ENCODE measurements at places on chromosomes 1 and 21.

DNA sequence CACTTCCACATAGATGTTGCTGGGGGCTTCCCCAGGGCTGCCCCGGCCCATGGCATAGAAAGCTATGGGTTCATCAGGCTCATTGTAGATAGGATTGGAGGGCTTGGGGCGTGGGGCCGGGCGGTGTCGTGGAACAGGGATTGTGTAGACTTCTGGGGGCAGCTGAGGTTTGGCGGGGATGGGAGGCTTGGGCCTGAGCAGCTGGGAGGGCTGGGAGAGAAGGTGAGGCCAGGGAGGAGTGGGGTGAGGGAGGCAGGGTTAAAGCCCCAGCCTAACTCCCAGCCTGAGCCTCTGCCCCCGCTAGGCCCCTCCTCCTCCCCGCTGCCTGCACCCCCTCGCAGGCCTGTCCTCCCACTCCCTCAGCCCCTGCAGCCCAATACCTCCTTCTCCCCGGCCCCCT, 7.4 kb downstream of the SH2D2A start:
- no peak for DNase-seq

- DNase-seq: peak; percentile 57
These were observed 5.8 kb upstream of the IKBKE start for GRCh38 chr1:206464456-206464964.

DNA sequence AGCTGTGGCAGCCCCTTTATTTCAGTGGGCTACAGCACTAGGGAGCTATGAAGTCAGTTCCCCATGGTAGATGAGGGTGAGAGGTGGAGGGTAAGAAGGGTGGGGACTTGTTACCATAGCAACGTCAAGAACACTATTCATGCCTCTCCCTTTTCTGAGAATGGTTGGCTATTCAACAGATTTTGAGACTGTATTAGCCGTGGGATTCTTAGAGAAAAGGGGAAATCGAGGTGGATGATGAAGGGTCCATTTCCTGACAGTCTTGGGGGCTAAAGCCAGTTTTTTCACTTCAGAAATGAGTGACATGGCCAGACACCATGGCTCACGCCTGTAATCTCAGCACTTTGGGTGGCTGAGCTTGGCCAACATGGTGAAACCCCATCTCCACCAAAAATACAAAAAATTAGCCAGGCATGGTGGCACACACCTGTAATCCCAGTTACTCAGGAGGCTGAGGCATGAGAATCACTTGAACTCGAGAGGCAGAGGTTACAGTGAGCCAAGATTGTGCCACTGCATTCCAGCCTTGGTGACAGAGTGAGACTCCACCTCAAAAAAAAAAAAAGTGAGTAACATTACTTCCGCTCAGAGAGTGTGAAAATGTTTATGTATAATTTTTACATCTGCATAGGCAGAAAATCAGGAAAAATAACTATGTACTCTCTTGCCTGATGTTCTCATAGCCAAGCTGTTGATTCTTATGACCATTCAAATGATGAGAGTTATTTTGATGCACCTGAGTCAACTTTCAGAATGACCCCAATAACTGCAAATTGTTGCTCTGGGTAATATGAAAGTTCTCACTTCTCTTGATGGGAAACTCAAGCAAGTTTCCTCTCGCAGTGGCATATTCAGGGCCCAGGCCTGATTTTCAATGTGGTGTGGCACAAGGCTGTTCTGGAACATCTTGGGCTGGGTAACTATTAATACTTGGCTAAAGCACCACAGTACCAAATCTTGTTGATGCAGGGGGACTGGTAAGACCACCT, 23.2 kb upstream of the RGSL1 start:
- no peak for DNase-seq

GRCh38 chr1:116514708-116515525, 55.9 kb downstream of the CD58 start:
- peak; percentile 98 for DNase-seq

DNA sequence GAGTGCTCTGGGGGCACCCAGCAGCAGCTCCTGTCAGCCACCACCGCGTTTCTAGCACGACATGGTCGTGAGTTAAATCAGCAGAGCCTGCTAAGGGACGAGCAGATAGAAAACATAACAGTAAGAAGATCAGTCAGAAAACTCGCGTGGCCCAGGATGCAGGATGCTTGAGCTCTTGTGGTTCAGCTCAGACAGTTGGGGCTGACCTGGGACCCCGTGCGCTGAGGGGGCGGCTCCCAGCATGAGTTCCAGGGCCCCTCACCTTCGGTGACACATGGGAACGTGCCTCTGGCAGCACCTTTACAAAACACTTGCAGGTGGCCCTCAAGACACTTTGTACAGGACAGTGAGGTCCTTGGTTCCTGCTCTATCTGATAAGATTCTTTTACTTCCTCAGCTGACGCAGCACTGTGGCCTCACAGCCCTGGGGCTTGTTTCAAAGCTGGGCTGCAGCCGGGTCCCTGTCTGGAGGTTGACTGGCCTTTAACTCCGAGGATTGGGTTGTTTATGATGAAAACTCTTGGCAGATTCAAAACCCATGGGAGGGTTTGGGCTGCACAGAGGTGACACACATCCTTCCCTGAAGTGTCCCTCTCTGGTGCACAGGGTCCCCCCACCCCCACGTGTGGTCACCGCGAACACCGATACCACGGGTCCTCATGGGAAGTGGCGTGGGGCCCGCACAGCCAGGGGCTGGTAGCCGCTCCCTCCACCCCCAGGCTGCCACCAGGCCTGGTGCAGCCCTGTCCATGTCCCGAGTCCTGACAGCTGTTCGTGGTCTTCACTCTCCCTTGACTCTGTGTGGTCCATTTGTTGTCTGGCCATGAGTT, 65.3 kb upstream of the COL6A1 start:
- DNase-seq: peak; percentile 23

DNA sequence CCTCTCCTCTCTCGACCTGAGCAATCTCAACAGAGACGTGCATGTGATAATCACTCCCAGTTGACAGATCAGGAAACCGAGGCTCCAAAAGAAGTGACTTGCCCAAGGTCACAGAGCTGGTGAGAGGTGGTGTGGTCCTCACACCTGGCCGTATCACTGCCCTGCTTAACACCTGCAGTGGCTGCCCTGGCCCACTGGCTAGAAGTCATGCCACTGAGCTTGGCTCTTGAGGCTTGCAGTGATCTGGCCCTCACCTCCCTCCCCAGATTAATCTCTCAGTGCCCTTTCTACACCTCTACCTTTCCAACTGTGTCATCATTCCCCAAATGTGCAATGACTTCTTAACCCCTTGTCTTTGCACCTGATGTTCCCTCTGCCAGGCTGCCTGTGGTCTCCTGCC, 38.8 kb downstream of the CDCP2 start:
- DNase-seq: no peak

GRCh38 chr1:220217383-220217988, 54.8 kb downstream of the RAB3GAP2 start:
- DNase-seq: no peak

GRCh38 chr21:46442938-46443337, 15.8 kb upstream of the DIP2A start:
- DNase-seq: no peak

DNA sequence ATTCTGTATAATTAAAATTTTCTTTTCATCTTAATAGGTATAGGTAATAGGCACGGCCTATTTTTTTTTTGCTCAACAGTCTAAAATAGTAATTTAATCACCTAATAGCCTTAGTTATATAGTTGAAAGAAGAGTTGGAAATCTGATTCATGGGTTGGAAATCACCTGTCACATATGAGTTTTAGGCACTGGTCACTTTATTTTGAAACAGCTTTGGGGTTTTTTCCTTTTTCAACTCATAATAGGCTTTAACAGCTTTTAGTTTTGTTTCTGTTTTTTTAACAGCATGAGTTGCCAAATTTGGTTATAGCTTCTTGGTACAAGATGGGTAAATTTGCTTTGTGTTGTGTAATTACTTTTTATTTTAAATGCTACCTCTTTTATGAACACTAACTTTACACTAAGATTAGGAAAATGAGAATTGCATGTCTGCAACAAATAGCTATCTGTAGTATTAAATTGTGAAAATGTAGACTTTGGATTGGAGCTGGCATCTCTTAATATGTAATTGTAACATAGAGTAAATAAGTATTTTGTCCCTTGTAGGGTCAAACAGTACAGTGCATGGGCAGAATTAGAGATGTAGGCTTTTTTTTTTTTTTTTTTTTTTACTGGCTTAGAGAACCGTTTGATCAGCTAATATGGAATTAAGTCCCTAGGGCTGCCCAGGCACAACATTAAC, 109.8 kb downstream of the OSBPL9 start:
- DNase-seq: peak; percentile 43

DNA sequence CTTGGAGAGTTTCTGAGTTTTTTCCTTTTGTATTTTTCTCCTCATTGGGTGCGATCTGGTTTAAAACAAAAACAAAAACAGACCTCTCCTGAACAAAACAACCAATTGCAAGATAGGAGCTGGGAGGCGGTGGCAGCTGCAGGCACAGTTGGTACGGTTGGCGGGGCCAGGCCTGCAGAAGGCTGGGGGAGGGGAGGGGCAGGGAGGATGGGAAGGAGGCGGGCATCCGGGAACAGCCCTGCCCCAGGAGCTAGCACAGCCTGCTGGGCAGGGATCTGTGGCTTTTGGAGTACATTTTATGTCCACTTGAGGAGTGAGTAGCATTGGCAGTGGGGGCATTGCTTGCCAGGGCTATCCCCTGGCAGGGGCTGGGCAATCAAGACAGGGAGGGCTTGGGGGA, 5.2 kb downstream of the CAPN9 start:
- DNase-seq: no peak

GRCh38 chr1:223217781-223218180, 74.7 kb upstream of the TLR5 start:
- DNase-seq: no peak

DNA sequence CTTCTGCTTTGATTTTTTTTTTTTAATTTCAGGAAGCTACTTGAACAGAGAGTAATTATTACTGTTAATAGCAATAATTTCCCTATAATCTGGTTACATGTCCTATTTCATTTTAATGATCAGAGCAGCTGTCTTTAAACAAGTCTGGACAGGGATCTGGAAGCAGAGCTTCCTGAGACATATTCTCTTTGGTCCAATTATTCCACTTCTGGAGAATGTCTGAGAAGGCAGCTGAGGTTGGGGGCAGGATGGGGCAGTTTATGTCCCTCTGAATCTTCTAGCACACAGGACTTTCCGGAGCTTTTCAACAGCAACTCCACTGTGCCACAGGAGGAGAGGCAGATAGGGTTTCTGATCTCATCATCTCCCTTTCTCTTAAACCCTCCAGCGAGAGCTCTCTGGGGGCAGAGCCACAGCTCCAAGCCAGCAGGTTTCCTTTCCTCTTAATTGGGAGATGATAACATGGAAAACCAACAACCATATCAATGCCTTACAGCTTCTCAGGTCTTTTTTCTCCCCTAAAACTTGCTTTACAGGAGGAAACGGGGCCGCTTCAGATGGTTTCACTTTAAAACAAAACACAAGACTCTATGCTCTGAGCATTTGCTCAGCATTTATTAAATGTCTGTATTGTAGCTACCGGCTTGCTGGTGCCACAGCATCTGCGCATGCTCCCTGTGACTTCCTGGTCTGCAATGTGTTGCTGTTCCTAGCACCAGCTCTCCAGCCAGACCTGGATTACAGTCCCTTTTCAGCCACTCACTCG, 425.7 kb upstream of the USP24 start:
- peak; percentile 99 for DNase-seq

- DNase-seq: no peak
These were observed 98.9 kb upstream of the FOXD3 start for GRCh38 chr1:63223426-63223825.

DNA sequence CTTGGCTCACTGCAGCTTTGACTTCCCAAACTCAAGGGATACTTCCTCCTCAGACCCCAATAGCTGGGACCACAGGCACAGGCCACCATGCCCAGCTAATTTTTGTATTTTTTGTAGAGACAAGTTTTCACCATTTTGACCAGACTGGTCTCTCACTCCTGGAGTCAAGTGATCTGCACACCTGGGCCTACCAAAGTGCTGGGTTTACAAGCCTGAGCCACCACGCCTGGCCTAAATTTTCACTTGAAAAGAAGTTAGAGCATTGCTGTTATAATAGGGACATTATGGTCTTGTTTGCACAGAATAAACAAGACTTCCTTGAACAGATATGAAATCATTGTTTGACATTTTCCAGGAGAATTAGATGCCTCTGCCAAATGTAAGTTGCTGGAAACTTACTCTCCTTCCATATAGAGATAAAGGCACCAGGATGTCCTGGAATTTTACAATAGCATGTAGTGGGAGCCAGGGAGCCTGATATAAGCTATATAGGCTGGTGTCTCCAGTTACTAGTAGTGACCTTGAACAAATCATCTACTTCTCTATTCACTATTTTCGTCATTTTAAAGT, 16.9 kb downstream of the SLC35A3 start:
- DNase-seq: no peak

DNA sequence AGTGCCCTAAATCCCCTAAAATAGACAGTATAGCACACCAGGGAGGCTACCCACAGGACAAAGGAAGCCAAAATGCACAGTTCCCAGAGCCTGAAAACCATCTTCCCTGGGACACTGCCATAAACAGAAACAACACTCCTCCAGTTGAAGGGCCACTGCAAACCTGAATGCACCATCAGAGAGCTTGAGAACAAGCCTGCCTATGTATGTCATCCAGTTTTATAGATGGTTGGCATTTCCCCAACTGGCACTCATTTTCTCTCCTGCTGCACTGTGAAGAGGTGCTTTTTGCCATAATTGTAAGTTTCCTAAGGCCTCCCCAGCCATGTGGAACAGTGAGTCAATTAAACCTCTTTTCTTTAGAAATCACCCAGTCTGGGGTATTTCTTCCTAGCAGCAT, 169.0 kb downstream of the AGBL4 start:
- no peak for DNase-seq

- DNase-seq: peak; percentile 29
These were observed 169.4 kb downstream of the RASAL2 start for GRCh38 chr1:178263341-178263740.

GRCh38 chr1:109620401-109620791, 759 bp downstream of the AMPD2 start:
- DNase-seq: no peak

DNA sequence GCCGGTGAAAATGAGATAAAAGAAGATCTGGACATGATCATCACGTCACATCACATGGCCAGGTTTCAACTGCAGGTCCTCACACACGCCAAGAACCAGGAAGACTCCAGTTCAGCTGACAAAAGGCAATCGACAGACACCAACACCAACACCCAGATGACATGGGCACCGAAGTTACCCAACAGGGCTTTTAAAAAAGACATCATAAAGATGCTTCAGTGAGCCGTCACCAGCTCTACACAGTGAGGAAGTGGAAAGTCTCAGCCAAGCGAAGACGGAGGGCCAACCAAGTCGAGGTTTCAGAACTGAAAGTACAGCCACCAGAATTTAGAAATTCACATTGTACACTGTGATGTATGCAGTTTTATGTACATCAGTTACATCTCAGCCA, 154.3 kb upstream of the COL6A1 start:
- DNase-seq: peak; percentile 89

DNA sequence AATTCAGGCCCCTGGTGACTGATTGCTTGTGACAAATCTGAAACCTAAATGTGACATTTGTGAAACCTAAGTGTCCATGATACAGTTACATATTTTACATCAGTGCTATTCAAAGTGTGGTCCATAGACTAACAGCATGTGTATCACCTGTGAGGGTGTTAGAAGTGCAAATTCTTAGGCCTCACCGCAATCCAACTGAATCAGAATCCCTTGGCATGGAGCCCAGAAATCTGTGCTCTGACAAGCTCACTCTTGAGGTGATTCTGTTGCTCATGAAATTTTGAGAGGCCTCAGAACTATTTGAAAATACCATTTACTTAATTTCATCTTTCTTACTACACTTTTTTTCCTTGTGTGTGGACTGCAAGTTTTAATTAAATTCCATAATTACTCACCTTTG, 587.9 kb downstream of the ADGRL2 start:
- no peak for DNase-seq

- DNase-seq: no peak
These were observed 36.5 kb downstream of the MCOLN2 start for GRCh38 chr1:84960371-84960770.

All from MV-4-11 (cell line).